ENCODE measurements at places on chromosomes 2 and 18.
A peak's percentile ranks its signal among the peaks of the same experiment; 100 is the strongest.

DNA sequence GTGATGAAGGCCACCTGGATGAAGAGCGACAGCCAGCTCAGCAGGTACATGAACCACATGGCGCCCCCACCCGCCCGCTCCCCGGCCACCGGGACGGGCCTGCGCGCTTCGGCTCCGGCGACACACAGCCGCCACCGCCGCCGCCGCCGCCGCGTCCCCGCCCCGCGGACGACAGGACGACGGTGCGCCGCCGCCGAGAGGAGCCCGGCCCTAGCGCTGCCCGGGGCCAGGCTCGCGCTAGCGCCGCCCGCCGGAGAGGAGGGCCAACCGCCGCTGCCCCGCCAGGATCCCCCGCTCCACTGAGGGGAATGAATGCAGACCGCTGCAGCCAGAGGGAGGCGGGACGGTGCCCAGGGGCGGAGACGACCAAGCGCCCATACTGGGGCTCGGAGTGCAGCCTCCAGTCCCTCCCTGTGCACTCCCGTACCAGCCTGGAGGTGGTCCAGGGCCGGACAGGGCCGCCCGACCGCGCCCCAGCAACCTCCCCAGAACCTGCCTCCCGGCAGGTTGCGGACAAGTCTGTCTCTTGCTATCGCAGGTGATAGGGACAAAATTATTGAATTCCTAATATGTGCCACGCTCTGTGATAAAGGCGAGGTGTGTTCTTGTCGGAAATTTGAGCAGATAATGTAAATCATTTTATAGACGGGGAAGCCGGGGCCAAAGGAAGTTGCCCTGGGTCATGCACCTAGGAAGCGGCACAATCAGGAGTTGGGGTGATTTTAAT is at the start of gene TEX261:
TSS of gene TEX261 (minus strand) at position 175 of the 727 bp plus-strand sequence. CDS start at position 59, 116 bp downstream.
- peak; percentile 65 for DNase-seq

- no peak for DNase-seq
These were observed 66.3 kb downstream of the PTGR3 start for GRCh38 chr18:75142677-75143076.

GRCh38 chr18:59686260-59686659 is 11.0 kb downstream of the CCBE1 start:
- no peak for DNase-seq

DNA sequence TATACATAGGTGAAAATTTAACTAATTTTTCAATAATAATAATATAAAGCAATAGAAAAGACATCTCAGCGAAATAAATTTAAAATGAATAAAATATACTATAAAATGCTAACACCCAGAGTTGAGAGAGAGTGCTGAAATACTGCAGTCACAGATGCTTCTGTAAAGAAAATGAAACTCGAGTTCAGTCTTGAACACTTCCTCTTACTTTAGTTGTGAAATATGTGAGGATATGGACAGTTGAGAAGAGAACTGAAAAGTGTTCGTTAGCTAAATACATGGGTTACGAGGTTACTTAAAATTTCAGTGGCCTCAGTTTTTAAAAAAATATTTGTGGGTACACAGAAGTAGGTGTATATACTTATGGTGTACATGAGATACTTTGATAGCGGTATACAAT is 106.8 kb downstream of the DNAH7 start:
- DNase-seq, result no peak

DNA sequence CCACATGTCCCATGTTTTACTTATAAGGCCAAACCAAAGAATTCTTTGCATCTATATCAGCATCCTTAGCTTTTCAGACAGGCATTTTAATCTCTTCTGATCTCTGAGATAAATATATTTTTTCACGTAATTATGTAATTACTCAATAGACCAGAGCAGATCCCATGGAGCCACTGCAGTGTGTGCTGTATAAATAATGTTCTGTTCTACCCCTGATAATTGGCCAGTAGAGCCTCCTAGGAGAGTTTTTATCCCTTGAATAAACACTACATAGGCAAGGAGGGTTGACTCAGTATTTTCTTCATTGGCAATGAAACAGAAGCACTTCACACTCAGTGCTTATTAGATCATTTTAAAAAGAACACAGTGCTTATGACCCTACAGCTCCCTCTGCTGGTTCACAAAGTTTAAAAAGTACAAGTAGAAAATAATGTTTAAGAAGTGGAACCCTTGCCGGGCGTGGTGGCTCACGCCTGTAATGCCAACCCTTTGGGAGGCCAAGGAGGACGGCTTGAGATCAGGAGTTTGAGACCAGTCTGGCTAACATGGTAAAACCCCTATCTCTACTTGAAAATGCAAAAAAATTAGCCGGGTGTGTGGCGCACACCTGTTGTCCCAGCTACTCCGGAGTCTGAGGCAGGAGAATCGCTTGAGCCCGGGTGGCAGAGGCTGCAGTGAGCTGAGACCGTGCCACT is 91.9 kb downstream of the PPP1R1C start:
- peak; percentile 79 for DNase-seq

DNA sequence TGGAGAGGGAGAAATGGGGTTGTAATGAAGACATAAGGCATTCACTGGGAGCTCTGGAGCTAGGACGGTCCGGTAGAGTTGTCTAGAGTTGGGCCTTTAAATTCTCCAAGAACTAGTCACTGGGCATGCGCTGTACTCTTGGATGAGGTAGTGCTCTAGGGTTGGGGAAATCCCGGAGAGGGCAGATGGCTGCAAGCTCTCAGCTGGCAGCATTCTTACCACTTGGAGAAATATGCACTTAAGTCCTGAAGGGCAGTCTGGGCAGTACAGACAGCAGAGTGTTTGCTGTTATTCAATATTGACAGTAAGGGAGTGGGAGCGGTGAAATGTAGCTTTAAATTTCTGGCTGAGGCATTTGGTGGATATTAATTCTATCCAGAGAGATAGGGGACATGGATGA is 214.6 kb downstream of the RDH14 start:
- no peak for DNase-seq

DNA sequence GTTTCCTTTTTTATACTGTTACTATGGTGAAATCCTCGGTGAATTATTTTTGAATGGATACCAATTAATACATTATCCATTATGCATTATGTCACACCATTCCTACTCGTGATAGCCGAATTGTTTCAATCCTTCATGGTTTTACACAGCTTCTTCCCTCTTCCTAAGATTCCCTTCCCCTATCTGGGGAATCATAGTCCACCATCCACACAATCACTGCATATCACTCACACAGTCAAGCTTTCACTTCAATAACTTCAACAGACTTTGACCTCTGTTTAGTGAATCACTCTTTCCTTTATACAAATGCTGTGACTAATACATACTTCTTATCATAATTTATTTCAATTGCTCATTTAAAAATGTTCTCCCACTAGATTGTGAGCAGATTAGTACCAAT is 1108.1 kb upstream of the LRRTM1 start:
- DNase-seq, result no peak

GRCh38 chr2:177193240-177193639 is 19.4 kb upstream of the HNRNPA3 start:
- no peak for DNase-seq

DNA sequence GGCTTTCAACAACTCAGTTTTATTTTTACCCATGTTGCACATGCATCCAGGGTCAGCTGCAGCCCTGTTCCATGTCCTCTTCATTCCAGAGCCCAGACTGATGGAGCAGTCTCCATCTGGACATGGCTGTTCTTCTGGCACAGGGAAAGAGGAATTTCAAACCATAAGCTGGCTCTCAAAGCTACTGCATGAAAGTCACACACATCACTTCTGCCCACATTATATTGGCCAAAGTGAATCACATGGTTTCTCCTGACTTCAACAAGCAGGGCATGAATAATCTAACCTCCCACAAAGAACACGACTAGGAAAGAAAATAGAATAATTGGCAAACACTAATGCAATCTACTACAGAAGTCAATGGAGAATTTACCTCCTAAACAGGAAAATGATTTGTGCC is 94.2 kb downstream of the FTCDNL1 start:
- no peak for DNase-seq

DNA sequence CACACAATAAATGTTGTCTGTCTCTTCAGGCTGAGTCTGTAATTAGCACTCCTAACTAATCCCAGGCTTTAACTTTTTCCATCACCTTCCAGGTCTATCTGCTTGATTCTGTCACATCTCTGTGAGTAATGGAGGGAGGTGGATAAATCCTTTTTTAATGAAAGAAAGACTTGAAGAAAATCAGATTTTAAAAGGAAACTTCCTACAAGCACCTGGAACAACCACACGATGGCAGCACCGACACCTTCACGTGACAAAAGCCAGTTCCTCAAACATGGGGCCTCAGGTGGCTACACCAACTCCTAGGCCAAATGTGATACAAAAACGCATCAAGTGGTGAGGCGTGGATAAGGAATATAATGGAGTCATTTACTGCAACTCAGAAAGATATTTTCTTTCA is 41.8 kb downstream of the TGFBRAP1 start:
- no peak for DNase-seq

Measured in amniotic stem cell (primary cell).